ENCODE measurements at places on chromosomes 5 and 9.

DNA sequence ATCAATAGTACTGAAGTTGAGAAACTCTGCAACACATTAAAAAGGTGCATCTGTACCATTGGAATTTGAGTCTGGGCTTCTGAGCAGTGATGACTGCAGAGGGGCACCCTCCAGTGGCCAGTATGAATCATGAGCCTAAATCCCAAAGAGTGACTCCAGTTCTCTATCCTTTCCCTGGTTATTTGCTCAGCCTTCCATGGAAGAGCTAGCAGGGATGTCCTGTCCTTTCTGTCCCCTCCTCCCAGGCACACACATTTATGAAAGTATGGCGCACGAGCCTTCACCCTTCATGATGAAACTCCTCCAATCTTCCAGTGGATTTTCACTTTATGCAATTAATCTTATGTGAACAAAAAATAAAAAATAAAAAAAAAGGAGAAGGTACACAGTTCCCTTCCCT is 81.0 kb downstream of the ESM1 start:
- no peak for DNase-seq

GRCh38 chr9:37085233-37085632 is 35.1 kb upstream of the ZCCHC7 start:
- DNase-seq: no peak

DNA sequence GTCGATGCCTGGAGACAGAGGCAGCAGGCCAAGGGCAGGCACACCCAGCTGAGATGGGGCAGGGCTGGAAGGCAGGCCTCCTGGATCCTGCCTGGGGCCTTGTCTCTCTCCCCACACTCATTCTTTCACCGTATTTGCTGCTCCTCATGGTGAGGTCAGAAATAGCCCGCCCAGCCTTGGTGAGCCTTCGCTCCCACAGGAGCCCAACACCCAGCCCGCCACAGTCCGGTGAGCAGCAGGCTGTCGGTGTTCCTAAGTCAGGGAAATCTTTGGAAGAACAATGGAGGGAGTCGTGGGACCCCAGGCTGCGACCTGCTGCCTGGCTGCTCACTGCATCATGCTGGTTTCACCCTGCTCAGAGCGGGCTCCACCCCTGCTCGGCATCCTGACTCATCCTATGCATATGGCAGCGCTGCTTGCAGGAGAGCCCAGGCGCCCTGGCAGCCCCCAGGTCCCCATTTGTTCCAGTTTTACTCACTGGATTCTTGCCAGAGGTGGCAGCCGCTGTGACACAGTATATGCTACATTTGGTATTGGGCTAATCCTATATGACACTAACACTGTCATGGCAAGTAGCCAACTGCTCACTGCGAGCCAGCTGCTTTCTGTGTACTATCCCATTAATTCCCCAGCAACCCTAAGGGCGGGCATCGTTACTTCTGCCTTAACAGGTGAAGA is 53.2 kb upstream of the NCS1 start:
- no peak for DNase-seq

DNA sequence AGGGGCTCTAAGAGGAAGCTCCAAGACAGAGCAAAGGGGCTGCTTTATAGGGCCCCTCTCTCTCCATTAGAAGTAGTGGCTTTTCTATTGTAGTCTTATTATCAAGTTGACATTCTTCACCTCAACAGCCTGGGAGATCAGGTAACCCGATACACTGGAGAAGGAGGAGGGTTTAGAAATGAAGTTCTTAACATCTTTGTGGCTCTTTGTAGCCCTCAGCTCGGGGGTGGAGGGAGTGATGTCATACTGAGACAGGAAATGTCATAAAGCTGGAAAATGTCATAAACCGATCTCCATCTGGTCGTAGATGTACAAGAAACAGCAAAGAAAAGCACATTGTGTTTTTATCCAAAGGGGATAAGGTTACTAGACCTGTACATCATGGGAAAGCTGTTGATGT is 17.9 kb downstream of the PDZD2 start:
- no peak for DNase-seq

- DNase-seq: no peak
Observed at GRCh38 chr5:96292582-96293247, 140.3 kb downstream of the PCSK1 start.

- no peak for DNase-seq
Observed at GRCh38 chr9:96436063-96436455, 13.9 kb upstream of the HABP4 start.

DNA sequence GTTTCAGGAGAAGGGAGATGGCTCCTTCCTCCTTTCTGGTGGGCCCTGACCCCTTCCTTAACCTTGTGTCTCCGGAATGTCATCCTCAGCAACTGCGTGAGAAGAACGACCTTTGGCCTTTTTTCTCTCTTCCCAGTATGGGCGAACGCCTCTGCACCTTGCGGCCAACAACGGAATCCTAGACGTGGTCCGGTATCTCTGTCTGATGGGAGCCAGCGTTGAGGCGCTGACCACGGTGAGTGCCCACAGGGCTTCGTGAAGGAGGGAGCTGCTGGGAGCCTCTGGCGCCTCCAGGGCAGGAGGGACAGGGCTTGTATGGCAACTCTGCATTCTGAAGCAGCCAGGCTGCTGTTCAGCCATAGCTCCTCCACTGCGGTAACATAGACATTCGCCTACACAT is 68.0 kb upstream of the CTSL start:
- DNase-seq: no peak

DNA sequence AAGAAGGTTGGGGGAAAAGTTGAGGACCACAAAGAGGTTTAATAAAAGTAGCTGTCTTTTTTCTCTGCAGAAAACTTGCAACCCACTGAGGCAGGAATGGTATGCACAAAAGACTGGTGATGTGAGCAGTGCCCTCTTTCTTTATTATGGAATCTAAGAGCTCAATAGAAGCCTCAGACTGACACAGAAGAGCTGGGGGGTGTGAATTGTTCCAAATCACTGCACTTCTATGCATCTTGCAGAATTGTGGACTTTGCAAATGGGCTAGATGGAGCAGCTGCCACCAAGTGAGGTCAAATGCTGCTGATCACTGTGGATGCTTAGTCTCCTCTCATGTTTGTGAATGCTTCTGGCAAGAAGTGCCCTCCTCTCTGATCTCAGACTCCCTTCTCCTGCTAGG is 227.1 kb downstream of the ZSWIM6 start:
- DNase-seq: no peak

DNA sequence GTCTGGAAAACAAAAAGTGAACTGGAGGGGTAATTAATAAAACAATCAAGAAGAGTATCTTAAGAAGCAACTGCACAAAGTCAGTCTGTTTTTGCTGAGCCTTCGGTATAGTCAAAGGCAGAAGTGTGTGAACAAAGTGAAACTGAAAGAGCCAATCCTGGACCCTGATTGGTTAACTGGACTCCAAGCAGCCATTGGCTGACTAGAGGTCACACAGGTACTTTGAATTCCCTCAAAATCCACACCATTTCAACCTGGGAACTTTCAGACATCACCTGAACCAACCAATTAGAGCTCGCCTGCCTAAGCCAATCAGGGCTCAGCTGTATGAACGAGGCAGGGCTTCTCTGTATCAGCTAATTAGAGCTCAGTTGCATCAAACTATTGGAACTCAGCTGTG is 286.7 kb downstream of the TLE4 start:
- DNase-seq: no peak

DNA sequence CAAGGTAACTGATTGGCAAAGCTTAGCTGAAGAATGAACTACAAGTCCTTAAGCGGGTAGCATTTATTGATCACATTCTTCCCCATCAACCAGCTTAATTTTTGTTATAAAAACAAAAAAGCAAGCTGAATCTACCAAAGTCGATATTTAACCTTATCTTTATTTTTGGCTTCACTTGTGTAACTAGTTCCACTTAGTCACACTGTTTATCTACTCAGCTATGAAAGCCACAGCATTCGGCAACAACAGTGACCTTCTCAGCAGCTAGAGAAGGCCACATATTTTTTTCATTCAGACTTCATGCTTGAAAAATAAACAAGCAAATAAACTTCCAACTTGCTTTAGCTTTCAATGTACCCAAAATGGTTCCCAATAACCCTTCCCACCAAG is 69.4 kb downstream of the KLHL3 start:
- no peak for DNase-seq

- DNase-seq: no peak
Observed at GRCh38 chr9:16825331-16825725, 45.1 kb downstream of the BNC2 start.

DNA sequence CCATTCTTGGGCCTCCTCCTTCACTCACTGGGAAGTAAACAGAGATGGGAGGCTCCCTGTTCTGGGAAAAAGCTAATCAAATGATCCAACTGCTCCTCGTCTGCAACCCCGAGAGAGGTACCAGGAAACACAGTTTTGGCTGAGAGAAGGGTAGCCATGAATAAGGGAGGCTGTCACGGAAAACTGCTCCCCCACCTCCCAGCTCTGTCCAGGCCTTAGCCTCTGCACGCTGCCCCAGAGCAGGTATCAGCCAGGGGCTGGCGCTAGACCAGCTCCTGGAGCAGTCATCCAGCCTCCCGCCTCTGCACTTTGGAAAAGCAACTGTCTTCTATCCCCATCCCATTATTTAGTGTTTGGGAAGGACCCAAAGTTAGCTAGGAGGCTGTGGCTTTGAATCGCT is 266.1 kb downstream of the NDUFS4 start:
- DNase-seq: no peak

- DNase-seq: no peak
Observed at GRCh38 chr9:129816501-129817435, 7.2 kb downstream of the TOR1A start.

- DNase-seq: no peak
Observed at GRCh38 chr5:93188876-93189485, 392.0 kb downstream of the NR2F1-AS1 start.

- DNase-seq: no peak
Observed at GRCh38 chr9:13994240-13994639, 319.7 kb downstream of the NFIB start.

GRCh38 chr5:143757116-143757515 is 54.8 kb upstream of the HMHB1 start:
- DNase-seq: no peak

GRCh38 chr9:131869348-131869747 is 129.5 kb upstream of the RAPGEF1 start:
- DNase-seq: no peak

- DNase-seq: no peak
Observed at GRCh38 chr5:161547738-161548486, 1.4 kb upstream of the GABRB2 start.

DNA sequence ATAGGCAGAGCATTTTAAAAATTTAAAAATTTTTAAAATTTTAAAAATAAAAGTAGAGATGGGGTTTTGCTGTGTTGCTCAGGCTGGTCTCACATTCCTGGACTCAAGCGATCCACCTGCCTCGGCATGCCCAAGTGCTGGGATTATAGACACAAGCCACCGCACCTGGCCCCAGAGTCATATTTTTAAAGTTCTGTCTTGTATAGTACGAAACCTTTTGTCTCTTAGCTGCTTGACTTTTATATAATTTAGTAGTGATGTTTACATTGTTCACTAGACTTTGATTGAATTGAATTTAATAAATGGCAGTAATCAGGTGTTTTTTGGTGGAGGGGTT is 31.0 kb downstream of the LRRTM2 start:
- no peak for DNase-seq

DNA sequence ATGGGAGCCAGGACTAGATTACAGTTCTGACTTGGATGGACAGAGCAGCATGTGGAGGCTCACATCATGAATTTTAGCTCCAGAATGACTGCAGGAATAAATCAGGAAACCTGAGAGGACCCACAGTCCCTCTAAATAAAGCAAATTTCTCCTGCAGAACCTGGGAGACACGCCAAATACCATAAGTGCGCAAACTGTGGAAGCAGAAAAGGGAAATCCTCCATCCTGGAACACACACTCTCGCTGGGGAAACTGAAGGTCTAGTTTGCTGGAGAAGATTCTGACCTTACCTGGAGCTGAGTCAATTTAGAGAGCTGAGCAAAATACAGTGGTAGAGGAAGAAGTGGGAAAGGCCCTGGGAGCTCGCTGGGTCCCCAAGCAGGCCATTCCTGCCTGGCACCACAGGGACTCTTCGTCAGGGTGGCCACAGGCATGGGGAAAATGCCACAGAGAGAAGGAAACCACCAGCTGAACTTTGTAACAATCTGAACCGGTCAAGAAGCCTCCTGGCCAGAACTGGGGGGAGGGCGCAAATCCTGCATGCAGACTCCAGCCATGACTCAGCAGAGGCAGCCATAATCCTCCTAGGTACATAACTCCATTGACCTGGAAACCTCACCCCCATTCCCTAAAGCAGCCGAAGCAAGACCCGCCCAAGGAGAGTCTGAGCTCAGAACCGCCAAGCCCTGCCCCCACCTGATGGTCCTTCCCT is 390.9 kb downstream of the LRRC70 start:
- DNase-seq: no peak

DNA sequence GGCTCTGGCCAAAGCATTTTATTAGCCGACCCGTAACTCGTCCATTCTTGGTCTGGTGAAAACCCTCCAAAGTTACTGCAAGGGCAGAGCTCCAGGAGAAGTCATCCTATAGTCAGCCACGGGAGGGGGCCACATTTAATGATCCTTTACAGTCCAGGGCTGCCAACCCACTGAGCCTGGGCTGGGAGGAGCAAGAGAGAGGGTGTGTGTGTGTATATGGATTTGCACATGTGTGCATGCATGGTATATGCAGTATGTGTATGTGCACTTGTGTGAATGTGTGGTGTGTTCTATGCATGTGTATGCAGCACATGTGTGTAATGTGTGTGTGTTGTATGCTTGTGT is 4.2 kb upstream of the RASGEF1C start:
- peak; percentile 63 for DNase-seq

- no peak for DNase-seq
Observed at GRCh38 chr9:108750661-108751215, 105.0 kb downstream of the ACTL7B start.

DNA sequence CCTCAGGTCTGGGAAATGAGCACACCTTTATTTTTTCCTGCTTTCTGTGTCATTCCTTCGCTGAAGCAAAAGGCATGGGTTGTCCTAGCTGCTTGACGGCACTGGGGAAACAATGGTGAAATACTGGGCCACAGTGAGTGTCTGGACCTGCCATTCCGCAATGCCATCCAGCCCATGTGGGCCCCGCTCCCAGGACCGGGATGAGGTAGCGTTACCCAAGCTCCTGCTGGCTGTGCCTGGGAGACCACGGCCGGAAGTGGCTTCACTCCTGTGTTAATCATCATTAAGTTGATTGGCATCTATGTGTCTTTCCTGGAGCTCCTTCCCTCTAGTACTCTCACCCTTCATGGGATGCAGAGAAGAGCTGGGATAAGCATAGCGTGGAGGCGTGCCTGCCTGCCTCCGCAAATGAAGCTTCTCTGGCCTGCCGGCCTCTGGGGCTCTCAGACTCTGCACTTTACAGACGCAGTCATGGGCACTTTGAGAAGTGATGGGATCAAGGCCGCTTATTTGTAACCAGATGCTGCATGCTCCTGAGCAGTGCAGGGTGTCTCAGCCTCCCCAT is 16.5 kb upstream of the SMIM32 start:
- DNase-seq: no peak

GRCh38 chr9:12748016-12748415 is 26.8 kb upstream of the LURAP1L start:
- DNase-seq: no peak

- no peak for DNase-seq
Observed at GRCh38 chr9:459491-460444, 245.1 kb downstream of the DOCK8 start.

GRCh38 chr5:67021031-67021430 is 175.6 kb downstream of the CD180 start:
- DNase-seq: no peak

Data from suprapubic skin (tissue), 4 donors.